ENCODE measurements at places on chromosomes 6 and 20. TPM values are rescaled to one million over a fixed set of nuclear protein-coding genes. Genes with fewer than 3 reads are reported as not detected.

Gene CD93
- total RNA-seq, result 40.3 TPM

Gene MARCKS
- 19.3 TPM for total RNA-seq

Gene PCMTD2
- total RNA-seq, result 46.9 TPM

Gene SPEF1
- total RNA-seq, result not detected

Gene HTR1E
- total RNA-seq, result not detected

DNA sequence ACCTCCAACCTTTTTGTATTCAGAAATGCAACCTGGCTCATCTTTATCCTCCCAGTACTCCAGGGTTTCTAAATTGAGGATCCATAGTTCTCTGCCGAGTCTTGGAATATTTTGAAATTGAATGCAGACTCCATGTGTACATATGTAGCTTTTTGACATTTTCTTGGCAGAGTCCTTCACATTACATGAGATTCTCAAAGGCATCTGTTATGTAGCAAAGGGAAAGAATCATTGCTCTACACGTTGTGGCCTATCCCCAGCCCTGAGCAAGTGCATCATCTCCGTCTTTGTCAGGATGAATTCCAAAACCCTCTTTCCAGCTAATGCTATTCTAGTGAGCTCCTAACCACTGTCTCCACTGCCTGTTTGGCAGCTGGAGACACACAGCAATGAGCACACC lies 742.9 kb downstream of the DHX35 start:
- DNase-seq, result no peak

DNA sequence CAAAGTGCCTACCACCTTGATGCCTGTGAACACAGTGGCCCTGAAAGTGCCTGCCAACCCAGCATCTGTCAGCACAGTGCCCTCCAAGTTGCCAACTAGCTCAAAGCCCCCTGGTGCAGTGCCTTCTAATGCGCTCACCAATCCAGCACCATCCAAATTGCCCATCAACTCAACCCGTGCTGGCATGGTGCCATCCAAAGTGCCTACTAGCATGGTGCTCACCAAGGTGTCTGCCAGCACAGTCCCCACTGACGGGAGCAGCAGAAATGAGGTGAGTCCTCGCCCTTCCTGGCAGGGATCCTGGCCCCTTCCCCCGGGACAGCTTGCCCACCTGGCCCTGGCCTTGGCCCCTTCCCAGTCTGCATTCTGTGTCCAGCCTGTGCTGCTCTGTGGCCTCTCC lies 17.9 kb downstream of the MAVS start:
- no peak for DNase-seq

DNA sequence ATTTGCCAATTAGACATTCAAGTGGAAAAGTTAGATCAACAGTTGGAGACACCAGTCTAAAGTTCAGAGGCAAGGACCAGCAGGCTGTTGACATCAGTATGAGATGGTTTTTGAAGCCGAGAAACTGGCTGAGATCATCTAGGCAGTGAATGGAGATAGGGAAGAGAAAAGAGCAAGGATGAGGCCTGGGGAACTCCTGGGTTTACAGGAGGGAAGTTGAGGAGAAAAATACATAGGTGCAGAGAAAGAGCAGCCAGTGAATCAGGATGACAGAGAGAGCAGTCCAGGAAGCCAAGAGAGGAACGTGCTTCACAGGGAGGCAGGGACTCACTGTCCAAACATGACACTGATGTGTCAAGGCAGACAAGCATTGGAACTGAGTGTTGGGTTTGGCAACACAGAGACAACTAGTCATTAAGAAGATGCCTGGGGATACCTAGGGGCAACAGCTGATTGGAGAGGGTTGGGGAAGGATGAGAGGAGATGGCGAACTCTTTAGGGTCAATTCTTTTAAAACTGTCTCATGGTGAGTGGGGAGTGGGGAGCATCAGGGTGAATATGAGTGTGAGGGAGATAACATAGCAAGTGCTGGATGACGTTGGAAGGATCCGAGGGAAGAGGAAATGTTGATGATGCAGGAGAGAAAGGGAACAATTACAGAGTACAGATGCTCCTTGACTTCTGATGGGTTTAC lies 13.2 kb upstream of the SALL4 start:
- DNase-seq, result peak; percentile 10

DNA sequence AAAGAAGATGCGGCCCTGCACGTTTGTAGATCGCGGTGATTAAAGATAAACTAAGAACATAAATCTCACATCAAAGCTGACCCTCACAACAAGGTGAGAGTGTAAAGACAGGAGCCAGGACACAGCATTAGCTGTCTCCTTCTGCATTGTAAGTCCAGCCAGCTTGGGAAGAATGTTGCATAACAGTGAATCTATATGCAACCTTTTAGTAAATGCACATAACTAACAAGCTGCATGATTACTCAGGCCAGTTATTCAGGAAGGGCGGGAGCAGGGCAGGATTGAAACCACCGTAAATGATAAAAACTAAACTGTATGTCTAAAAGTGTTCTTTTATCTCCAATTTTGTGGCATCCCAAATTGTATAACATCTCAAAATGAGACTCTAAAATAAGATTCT lies 57.1 kb downstream of the POPDC3 start:
- no peak for DNase-seq

DNA sequence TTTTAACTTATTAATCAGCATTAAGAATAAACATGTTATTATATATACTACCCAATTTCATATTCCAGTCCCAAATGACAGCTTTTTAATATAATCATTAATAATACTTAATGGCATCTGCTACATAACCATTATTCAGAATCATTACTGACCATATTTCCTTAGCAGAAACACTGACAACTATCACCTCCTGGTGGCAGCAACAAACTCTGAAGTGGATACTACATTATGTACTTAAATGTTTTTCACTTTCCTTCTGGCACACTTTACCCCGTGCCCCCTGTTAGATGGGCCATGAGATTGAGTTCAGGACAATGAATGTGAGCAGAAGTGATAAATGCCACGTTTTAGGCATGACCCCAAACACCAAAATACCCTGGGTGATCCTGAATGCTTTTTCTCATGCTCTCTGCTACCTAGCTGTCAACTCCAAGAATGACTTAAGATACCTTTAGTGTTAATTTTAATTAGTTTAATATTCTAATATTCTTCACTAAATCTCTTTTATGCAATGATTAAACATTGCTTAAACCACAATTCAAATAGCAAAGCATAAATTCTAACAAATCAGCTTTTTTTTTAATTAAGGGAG lies 77.1 kb downstream of the LMBRD1 start:
- DNase-seq, result no peak

- DNase-seq, result no peak
Measured at GRCh38 chr20:4375881-4376280, 345.8 kb upstream of the PRND start.

DNA sequence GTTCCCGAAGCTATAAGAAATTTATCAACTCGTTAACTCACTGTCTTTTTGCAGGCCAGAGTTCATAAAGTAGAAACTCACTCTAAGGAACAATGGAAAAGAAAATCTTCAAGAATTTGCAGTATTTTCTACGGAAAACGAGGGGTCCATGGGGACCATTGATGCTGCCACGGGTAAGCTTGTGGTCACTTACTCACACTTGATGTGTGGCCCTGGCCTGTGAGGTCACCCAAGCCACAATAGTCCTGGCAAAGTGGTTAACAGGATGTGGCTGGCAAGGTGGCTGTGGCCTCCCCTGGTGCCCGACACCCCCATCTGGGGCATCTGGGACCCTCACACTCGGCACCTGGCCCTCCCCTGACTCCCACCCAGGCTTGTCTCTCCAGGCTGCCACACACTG lies 123.4 kb downstream of the C6orf118 start:
- DNase-seq, result no peak

- DNase-seq, result no peak
Measured at GRCh38 chr20:56506103-56506502, 18.4 kb upstream of the FAM209A start.

- DNase-seq, result no peak
Measured at GRCh38 chr6:148345176-148345575, 2.5 kb downstream of the SASH1 start.

- DNase-seq, result no peak
Measured at GRCh38 chr6:124714728-124715127, 247.5 kb upstream of the RNF217 start.

DNA sequence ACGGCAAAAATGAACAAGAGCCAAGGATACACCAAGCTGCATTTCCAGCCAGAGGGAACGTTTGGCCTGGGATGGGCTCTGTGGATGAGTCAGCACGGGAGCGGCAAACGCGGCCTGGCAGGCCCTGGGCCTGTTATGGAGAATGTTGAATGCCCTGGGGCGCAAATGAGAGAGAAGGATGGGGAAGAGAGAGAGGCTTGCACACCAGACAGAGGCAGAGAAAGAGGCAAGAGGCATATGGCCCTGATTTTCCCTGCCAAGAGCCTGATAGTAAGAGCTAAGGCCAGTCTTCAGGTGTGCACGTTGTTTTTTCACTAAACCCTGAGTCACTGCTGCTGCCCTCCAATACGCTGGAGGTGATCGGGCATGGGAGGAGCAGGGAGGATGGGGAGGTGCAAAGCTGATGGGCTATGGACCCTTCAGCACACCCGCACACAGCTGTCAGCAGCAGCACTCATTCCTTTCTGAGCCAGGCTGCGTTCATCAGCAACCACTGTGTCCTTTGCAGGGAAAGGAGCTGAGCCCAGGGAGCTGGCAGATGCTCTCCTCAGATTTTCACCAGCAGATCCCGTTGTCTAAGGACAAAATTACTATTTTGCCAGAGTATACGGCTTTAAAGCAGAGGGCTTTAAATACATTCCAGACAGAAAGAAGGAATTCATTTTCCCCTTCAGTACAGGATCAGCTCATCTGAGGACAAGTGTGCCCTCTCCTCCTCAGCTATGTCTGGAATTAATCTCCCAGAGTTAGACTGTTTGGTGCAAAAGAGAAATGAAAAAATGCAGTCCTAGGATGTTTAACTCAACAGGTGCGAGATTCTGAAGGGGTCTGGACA lies 61.7 kb upstream of the SLC22A23 start:
- no peak for DNase-seq

GRCh38 chr6:49513153-49513989 lies 13.6 kb downstream of the GLYATL3 start:
- no peak for DNase-seq

DNA sequence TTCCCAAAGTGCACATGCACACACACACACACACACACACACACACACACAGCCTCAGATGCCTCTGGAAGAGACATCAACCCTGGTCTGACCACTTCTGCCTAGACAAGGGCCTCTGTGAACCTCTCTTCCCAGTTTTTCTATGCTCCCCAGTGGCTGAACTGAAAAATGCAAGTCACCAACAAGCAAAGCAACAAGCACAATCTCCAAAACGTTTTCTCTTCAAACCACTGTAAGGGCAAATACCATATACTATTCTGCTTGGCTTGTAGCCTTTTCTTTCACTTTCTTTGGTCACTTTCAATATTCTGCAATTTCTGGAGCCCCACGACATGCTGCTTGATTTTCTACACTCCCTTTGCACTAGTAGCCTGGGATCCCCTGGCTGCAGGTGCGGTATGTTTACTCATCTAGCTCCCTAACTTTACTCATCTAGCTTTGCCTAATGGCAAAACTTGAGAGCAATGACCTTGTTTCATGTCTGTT lies 121.4 kb upstream of the DST start:
- DNase-seq, result no peak

Measured in cardiac septum (tissue), 1 donor.